ENCODE measurements at places on chromosomes 2 and 18. TPM values are rescaled to one million over a fixed set of nuclear protein-coding genes. Genes with fewer than 3 reads are reported as not detected.
A peak's percentile ranks its signal among the peaks of the same experiment; 100 is the strongest.

DNA sequence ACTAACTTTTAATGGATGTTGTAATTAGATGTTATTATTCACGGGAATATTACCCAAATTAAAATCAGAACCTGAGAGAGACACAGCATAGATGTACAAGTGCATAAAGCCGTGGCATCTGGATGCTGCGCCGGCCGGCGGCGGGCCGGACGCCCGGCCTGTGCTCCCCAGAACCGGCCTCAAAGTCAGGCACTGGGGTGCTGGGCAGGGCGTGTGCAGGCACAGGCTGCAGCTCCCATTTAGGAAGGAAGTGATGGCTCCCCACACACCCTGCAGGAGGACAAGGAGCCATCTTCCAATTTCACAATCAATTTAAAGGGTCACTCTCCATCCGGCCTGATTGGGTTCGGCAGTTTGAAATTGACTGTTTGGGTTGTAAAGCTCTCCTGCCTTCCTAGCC lies 367.7 kb upstream of the SALL3 start:
- H3K27me3 ChIP-seq: no peaks in the 10 kb centered on the region
- H3K27ac ChIP-seq: no peak overlapping the region
- no peaks in the 10 kb centered on the region for H3K36me3 ChIP-seq
- DNase-seq: no peak
- no peaks in the 10 kb centered on the region for H3K4me1 ChIP-seq

GRCh38 chr2:227163485-227163997 lies 464 bp downstream of the COL4A4 start:
- H3K27ac ChIP-seq: no peak overlapping the region
- peaks cover 2% of the 10 kb centered on the region for H3K4me1 ChIP-seq
- peaks cover 52% of the 10 kb centered on the region for H3K27me3 ChIP-seq
- DNase-seq: no peak

GRCh38 chr18:22253156-22253555 lies 83.8 kb downstream of the GATA6 start:
- peaks cover 2% of the 10 kb centered on the region for H3K27me3 ChIP-seq
- DNase-seq: no peak
- no peak overlapping the region for H3K27ac ChIP-seq
- H3K4me3 ChIP-seq: no peak overlapping the region
- no peaks in the 10 kb centered on the region for H3K36me3 ChIP-seq

DNA sequence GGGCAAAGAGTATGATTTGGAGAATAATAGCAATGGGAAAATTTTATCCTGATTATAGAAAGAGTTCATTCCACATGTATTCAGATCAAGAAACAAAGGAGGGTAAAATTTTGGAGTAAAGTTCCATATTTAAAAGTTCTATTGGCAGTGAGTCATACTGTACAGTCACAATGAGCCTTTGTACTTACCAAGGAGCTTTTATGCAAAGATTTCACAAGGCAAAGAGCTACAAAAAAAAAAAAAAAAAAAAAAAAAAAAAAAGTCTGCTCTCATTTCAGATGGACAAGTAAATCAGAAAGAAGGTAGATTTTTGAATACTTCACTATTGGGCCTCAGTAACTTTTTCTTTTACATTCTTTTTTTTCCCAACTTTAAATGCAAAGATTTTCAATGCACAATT lies 1802.2 kb upstream of the PIK3C3 start:
- no peak overlapping the region for H3K27ac ChIP-seq
- H3K27me3 ChIP-seq: no peaks in the 10 kb centered on the region
- no peak overlapping the region for H3K4me3 ChIP-seq
- no peaks in the 10 kb centered on the region for H3K36me3 ChIP-seq
- H3K4me1 ChIP-seq: no peaks in the 10 kb centered on the region
- DNase-seq: no peak

- peaks cover 6% of the 10 kb centered on the region for H3K4me1 ChIP-seq
- H3K4me3 ChIP-seq: no peak overlapping the region
- no peak for DNase-seq
- H3K27me3 ChIP-seq: no peaks in the 10 kb centered on the region
- H3K27ac ChIP-seq: peak overlapping the region; percentile 42
- peaks cover 54% of the 10 kb centered on the region for H3K36me3 ChIP-seq
Observed at GRCh38 chr2:233289648-233290047, 18.0 kb upstream of the SAG start.

Gene TRAF3IP1
- total RNA-seq: 8.7 TPM

Gene ZRANB3
- 7.0 TPM for total RNA-seq

Gene ITGB1BP1
- total RNA-seq: 104 TPM

All from activated naive CD8-positive, alpha-beta T cell treated with anti-CD3 and anti-CD28 coated beads, Interleukin-2, amount 10 ng/mL, durations not matched to agents 7 days and 5 days (primary cell).